Ovary (tissue), 10 donors: ENCODE measurements at places on chromosomes 13 and 19.

- no peak for DNase-seq
These were observed 41.6 kb downstream of the PAN3 start for GRCh38 chr13:28179974-28180373.

- no peak for DNase-seq
These were observed 19.3 kb upstream of the RAB20 start for GRCh38 chr13:110580800-110581199.

DNA sequence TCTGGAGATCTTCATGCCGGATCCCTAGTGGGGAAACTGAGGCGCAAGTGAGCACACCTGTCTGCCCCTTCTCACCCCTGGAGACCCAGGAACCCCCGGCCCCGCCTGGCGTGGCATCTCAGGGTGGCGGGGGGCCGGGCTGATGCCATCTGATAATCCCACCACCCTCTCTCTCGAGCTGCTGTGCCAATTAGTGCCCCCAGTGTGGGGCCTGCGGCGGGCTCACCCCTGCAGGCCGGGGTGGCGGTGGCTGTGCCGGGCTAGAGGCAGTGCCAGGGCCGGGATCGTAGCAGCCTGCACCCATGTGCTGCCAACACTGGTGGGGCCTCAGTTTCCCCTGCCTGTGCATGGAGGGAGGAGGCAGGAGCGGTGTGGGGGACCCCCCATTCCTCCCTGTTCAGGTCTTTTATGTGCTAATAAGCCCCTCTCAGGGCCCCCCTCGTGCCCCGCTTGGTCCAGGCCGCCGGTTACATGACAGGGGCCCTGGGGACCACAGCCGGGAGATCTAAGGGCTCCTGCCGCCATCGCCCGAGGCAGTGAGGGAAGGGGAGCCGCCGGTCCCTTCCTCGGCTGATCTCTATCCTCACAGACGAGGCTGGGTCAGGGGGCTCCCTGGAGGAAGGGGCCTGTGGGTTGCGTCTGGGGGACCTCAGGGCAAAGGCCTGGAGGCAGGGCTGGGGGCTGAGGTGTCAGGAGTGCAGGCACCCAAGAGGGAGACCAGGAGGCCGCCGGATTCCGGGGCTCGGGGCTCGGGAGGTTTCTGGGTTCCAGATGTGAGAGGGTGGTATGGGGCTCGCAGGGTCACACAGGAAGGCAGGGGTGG is 8.3 kb downstream of the EFNA2 start:
- DNase-seq, result no peak

DNA sequence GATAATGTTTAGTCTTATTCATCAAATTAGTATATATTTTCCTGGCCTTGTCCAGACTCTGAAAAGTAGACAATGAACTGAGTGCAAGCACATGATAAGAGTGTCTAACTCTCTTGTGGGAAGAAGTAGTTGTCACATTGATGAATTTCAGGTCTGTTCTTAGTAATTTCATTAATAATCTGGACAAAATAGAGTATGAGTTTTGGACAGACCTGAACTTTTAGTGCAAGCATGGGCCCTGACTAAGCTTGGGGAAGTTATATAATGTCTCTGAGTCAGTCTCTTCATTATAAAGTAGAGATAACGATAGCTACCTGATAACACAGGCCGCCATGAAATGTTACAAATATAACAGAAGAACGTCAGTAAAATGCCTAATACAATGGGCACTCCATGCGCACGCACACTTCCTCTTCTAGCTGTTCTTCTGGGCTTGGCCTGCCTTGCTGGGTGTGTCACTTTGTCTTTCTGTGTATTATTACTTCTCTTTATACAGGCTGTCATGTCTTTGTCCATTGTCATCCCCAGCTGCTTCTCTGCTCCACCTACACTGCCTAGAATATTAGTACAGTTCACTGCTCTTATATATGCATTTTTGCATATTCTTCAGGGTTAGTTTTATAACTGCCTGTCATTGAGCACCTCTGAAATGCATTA is 129.1 kb upstream of the HTR2A start:
- no peak for DNase-seq

- DNase-seq, result no peak
These were observed 31.2 kb upstream of the KL start for GRCh38 chr13:32984857-32985626.

- DNase-seq, result no peak
These were observed 457.9 kb downstream of the FOXO1 start for GRCh38 chr13:40208517-40208916.

DNA sequence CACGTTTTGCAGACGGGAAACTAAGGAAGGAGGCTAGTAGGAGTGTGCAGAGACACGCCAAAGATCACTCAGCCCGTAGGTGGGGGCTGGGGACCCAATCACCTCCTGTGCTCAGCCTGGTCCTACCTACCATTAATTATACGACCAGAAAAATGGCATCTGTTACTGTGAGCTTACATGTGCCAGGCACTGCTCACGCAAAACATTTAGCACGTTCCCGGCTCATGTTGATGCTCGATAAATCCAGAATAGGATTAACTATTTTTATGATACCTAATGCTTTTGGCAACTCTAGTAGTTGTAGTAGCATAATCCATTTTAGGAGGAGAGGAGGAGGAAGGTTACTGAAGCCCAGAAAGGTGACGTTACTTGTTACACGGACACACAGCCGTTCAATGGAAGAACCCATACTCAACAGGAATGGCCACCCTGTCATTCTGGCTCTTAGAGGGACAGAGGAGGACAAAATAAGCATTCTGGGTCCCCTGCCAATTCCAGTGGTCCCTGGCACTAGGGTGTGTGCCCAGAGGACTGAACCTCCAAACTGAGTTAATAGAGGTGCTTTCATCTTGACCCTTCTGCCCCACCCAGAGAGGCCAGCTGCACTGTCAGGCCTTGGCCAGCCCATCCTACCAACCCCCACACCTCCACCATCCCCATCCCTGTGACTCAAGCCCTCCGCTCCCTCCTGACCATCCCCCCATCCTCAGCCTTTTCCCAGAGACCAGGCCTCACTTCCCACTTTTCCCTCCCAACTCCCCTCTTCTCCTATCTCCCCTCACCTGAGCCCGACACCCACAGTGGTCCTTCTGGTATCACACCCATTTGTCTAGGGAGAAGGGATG is 5.0 kb upstream of the EML2 start:
- no peak for DNase-seq

DNA sequence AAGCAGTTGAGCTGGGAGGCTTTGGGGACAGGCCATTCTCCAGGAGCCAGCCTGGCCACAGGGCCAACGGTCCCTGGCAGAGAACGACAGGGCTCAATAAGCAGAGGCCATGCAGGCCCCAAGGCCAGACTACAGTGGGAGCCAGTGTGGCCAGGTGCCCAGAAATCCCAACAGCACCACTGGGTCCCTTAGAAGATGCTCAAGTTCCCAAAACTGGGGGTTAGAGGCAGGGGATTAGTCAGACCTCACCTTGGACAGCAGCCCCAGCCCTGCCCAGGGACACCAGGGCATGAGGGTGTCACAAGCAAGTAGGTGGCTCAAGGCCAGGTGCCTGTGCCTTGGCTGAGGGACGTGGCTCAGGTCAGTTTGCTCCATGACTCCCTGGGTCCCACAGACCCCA is 12.8 kb downstream of the SCGB2B2 start:
- no peak for DNase-seq

- no peak for DNase-seq
These were observed 36.8 kb downstream of the NFIX start for GRCh38 chr19:13031917-13032623.

GRCh38 chr19:30344446-30345425 is 27.4 kb upstream of the ZNF536 start:
- no peak for DNase-seq
